ENCODE measurements at places on chromosomes 3 and 15.

- no peak for DNase-seq
Measured at GRCh38 chr3:136381051-136381450, 130.9 kb downstream of the PCCB start.

- no peak for DNase-seq
Measured at GRCh38 chr3:112345681-112346080, 12.7 kb downstream of the CD200 start.

DNA sequence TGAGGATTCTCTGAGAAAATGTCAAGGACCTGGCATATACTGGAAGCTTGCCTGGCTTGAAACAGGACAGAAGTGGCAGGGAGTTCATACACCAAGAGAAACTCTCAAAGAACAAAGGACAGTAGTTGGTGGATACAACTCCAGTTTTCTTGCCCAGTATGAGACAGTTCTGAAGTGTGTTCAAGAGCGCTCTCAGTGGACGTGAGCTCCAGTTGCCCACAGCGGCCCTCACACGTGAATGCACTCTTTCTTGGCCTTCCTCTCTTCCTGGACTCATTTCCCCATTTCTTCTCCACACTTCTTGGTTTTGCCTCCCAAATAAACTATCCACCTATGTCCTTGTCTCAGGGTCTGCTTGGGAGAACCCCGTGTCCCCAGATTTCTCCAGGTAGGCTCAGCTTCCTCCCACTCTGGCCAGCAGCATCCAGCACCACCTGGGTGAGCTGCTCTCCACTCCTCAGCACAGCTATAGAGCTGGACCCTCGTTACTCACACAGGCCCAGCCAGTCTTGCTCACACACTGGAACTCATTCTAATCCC lies 54.5 kb downstream of the DCLK3 start:
- DNase-seq = no peak

DNA sequence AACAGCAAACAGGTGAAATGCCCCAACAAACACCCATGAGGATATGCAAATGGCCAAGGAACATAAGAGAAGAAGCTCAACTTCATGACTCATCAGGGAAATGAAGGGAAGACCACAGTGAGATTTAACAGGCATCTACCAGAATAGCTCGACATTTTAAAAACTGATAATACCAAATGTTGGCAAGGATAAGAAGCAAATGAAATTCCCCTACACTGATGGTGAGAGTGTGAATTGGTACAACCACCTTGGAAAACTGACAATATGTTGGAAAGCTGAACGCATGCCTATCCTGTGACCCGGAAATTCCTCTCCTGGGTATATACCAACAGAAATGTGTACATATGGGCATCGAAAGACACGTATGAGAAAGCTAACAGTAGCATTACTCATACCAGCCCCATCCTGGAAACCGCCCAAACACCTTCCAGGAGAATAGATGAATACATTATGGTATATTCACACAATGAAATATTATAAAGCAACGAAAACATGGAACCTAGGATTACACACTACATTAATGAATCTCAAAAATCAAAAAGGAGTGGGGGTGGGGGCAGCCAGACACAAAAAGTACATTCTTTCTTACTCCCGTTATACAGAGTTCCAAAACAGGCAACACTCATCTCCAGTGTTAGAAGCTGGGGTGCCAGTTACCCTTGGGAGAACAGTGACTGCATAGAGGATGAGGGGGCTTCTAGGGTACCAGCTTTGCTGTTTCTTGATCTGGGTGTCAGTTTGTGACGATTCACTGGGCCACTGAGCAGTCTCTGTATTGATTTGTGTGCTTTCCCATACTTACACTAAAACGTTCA lies 16.9 kb downstream of the RFTN1 start:
- no peak for DNase-seq

All from activated T-helper 1 cell treated with Interleukin-2 at 50 U/mL for 16 hours (primary cell).